ENCODE measurements at places on chromosomes 5 and 9.

- DNase-seq = no peak
Measured at GRCh38 chr5:115335301-115335700, 38.8 kb upstream of the CCDC112 start.

DNA sequence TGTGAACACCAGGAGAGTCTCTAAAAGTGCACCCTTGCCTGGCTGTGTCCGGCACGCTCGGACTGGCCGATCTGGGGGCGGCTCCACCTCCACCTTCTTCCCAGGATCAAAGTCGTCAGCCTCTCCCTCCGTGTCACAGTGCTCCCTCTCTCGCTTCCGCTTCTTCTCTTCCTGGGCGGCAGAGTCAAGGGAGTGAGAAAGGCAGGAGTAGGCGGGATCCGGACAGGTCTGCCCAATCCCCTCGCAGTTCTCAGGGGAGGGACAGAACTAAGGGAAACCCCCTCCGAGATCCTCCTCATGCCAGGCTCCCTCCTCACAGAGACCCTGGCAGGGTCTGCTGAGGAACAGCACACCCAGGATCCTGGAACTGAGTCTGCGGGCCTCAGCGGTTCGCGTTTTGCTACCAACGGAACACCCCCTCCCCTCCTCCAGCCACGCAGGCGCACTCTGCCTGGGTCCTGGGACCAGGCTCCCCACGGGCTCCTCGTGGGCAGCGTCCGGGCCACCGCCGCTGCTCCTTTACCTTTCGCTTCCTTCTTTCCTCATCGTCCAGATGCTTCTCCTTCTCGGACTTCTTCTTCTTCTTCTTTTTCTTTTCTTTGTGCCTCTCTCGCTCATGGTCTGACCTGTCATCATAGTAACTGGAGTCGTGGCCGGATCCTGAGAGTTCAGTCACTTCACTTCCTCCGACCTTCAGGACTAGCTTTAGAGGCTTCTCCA, 1.3 kb downstream of the BRD9 start:
- no peak for DNase-seq

DNA sequence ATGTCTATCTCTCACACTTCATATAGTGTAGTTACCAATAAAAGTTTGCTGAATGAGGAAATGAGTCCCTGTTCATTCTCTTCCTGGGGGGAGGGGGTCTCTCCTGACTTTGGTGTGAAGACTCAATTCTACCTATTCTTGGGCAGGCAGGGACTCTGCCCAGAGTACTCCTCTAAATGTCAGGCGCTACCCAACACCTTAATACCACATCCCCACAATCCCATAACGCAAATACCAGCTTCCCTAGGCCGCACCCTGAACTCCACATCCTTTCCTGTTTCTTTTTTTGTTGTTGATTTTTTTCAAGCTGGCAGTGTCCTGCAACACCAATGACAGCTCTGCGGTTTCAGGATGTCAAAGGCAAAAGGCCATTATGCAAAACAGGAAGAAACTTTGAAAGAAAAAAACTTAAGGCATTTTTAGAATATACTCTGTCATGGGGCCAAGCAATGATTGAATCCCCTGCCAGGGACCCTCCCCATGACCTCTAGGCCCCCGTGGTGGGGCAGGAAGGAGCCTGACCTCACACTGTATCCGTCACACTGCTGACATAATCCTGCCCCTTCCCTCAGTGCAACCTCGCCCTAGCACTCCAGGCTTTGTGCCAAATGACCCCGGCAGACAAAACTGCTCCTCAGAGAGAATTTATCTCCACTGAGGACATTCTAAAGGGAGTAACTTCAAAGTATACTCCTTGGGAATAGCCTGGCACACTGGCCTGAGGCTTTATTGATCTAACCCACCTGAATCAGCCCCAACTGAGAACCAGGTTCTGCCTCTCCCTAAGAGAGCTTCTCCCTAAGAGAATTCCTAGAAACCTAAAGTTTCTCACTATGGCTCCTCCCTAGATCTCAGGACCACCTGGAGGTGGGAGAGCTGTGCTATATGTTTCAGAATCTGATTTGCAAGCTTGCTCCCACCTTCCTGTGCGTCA, 8.0 kb downstream of the B4GALT1 start:
- DNase-seq = no peak

GRCh38 chr9:2622461-2623287, 1.1 kb downstream of the VLDLR start:
- DNase-seq = peak; percentile 67

DNA sequence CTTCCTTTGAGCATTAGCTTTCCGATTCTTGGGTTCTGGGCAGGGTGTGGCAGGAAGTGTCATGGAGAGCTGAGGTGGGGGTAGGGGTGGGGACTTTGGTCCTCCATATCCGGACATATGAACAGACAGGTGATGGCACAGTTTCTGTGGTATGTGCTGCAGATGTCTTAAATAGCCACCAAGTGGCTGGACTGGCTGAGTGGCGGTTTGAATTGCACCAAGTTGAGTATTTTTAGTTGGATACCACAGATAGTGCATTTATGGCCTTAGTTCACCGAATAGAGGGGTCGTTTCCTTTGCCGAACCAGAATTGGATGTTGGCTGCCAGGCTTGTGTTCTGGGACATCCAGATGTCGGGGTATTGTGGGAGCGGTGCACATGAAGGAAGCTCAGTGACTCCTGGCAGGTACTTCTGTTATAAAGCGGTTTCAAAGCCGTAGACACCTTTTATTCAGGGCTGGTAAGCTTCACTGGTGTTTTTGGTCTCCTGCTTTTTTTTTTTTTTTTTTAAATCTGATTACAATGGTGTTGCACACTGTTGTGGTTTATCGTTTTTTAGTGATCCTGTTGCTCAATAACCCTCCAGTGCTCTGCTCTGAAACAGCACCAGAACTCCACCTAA, 15.1 kb upstream of the TNFAIP8 start:
- DNase-seq = no peak

- no peak for DNase-seq
Measured at GRCh38 chr9:126117631-126118030, 209.0 kb upstream of the MVB12B start.

DNA sequence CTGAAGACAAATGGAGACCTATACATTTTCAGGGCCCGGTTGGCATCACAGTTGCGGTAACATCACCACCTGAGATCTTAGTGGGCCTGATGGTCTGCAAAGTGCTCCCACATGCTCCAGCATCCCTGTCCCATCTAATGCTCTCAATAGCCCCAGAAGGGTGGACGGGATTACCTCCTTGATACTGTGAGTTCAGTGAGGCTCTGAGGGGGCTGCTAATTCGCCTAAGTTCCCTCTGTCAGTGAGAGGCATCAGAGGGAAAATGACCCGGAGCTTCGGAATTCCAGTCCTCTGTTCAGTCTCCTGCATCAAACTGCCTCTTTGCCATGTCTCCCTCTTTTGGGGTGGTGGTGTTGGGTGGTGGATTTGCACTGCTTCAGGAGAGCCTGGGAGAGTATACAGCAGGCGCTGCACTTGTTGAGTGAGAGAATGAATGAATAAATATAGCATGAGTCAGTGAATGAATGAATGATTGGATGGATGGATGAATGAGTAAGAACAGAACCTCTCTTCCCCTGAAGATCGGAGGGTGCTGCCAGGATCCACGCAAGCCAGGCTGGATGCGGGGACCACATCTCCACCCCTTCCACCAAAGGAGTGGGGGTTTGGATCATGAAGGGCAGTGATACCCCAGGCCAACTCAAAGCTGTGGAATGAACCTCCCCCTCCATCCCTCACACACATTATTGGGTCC, 141.0 kb downstream of the GABBR2 start:
- no peak for DNase-seq

- no peak for DNase-seq
Measured at GRCh38 chr5:52825826-52826225, 38.1 kb downstream of the ITGA1 start.

DNA sequence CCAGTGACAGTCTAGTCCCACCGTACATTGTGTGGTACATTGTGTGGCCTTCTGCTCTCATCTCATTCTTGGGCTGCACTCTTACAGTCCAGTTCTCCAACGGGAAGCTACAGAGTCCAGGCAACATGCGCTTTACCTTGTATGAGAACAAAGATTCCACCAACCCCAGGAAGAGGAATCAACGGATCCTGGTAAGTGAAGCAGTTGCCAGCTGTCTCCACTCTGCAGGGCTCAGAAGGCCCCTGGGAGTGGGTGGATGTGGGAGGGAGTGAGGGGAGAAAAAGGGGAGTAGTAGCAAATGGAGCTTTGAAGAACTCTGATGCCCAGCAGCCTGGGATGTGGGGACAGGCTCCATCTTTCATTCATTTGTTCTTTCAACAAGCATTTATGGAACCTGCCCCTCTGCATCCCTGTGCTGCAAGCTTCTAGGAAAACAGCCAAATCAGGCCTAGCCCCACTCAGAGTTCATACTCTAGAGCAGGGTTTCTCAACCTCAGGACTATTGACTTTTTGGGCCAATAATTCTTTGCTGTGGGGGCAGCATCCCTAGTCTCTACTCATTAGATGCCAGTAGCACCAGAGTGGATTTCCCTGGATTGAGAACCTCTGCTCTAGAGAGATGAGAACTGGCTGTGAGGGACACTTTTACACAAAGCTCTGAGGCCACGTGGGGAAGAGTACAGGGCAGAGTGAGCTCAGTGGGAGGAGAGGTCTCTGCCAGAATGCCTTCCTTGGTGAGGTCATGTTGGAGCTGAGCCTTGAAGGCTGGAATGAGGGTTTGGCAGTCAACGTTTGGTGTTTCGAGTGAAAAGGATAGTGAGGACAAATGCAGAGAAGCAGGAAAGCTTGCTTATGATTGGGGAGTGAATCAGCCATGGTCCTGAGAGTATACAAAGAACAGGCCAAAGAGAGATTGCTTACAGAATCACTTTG, 1.1 kb downstream of the POLR1E start:
- no peak for DNase-seq

DNA sequence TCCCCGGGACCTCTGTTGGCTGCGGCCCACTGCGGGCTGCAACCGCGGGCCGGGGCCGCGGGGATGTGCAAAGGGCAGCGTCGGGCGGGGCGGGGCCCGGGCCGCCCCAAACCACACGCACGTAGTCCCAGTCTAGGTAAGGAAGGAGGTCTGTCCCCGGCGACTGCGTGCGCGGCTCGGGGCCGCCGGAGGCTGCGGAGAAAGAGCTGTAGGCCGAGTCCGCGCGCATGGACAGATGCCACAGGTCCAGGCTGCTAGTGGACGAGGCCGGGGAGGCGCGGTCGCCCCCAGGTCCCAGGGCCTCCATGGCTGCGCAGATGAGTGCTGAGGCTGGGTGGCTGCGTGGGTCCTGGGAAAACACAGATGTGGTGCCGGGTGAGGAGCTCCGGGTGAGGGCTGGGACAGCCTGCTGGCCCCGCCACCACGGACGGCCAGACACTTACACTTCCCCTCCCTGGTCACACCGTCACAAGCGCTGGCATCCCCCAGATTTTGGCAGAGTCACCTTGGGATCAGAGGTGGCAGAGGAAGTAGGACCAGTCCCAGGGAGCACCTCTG, 4.5 kb downstream of the SHROOM1 start:
- DNase-seq = no peak

GRCh38 chr9:129838707-129839259, 3.5 kb downstream of the USP20 start:
- no peak for DNase-seq

GRCh38 chr9:2267181-2267745, 252.1 kb downstream of the SMARCA2 start:
- no peak for DNase-seq

DNA sequence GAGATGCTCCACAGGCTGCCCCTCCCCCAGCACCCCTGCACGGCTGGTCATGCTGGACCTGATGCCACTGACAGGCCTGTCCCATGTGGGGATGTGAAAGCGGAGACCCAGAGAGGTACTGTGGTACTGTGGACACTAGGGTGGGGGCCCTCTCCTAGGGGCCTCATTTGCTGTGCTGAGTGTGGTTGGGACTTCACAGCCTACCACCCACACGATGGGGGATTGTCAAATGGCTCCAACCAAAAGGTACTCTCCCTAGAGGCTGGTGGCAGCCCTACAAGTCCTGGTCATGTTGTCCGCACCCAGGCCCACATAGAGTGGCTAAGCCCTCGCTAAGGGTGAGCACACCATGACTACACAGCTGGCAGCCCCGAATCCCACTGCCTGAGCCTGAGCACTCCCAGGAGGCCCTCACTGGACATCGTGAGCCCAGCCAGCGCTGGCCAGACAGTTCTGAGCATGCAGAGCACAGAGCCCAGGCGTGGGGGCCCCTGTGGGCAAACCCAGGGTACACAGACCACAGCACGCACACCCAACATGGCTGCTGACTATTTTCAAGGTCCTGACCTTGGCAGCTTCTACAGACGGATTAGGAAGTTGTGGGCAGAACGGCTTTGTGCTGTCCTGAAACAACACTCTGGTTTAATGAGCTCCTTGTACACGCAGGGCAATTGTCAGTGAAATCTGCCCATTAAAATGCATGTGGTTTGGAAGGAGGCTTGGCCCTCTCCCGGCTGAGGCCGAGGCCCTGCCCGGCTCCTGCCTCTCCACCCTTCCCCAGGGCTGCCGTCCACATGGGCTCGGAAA, 214.1 kb downstream of the HSPA4 start:
- DNase-seq = no peak

- DNase-seq = no peak
Measured at GRCh38 chr9:79312686-79313421, 258.9 kb upstream of the TLE4 start.

DNA sequence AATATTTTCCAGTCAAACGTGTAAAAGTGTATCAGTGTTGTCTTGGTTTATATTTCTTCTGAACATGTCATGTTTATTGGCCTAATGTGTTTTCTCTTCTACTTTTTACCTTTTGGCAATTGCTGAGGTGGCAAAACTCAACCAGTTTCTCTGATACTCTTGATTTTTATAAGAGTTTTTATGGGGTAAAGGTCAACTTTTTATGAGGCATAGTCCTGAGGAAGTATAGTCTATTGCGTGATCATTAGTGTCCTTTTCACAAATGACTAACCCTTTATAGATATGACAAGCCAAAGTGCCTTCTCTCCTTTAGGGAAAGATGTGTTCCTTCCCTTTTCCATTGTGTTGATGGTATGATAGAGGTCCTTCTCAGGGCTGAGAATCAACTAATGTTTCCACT, 32.9 kb downstream of the OCLN start:
- DNase-seq = no peak

GRCh38 chr9:101176384-101176783, 147.9 kb downstream of the PLPPR1 start:
- DNase-seq = no peak

GRCh38 chr5:143496943-143497342, 93.5 kb upstream of the NR3C1 start:
- no peak for DNase-seq
